Progenitor cell of endocrine pancreas (in vitro differentiated cells): ENCODE measurements at places on chromosomes 11 and 22.

DNA sequence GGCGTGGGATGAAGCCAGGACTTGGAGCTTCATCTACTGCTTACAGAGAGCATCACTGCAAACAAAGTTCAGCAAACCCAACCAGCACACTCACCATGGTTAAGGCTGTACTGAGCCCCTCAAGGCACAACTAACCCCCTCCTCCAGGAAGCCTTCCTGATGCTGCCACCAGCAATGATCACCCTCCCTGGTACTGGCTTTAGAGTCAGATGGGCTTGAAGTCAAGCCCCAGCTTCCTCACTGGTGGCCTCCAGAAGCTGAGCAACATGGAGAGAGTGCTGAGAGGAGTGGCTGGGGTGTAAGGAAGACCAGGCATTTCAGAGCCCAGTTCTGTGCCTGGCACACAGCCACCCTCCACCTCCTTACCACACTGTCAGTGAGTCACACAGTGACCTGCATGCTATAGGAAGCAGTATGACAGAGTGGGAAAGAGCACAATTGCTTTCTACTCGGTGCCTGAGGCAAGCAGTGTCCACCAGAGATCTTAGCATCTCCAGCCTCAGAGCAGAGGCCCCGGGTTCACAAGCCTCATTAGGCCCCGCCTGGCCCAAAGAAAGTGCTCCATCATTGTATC, 24.7 kb upstream of the BAIAP2L2 start:
- DNase-seq, result no peak

GRCh38 chr11:112941104-112941503, 20.1 kb upstream of the NCAM1 start:
- DNase-seq, result no peak

DNA sequence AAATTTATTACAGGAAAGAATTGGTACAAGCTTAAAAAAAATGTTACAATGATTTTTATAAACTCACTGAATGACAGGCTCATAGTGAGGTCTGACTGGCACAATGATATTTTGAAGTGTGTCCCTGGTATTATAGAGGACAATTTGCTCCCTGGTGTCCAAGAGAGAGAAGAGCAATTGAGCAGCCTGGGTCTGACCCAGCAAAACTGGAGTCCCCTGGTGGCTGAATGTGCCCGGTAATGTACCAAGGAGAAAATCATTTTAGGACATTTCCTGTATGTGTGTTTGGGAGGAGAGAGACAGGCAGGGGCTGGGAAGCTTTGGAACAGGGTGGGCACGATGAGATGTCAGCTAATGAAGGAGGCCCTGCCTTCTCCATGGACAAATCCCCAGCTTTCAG, 125.3 kb downstream of the APOL5 start:
- no peak for DNase-seq

DNA sequence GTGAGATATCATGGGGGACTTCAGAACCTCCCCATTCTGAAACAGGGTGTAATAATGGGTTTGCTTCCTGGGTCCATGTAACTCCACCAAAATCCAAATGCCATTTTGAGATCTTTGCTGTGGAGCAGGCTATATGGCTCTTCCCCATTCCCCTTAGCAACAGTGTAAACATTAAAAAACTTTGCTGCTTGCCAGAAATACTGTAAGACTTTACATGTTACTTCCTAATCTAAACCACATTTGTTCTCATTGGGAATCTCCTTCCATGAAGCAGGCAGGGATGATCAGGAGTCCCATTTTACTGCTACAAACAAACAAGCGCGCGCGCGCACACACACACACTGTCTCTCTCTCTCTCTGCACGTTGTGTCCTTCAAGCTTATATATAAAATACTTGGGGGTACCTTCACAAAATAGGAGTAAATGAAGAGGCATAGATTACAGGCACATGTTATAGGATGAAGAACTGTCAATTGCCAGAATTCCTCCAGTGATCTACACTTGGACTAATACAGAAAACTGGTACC, 86.5 kb downstream of the ANO3 start:
- no peak for DNase-seq

- no peak for DNase-seq
Measured at GRCh38 chr22:17920145-17920605, 104.2 kb downstream of the MICAL3 start.

DNA sequence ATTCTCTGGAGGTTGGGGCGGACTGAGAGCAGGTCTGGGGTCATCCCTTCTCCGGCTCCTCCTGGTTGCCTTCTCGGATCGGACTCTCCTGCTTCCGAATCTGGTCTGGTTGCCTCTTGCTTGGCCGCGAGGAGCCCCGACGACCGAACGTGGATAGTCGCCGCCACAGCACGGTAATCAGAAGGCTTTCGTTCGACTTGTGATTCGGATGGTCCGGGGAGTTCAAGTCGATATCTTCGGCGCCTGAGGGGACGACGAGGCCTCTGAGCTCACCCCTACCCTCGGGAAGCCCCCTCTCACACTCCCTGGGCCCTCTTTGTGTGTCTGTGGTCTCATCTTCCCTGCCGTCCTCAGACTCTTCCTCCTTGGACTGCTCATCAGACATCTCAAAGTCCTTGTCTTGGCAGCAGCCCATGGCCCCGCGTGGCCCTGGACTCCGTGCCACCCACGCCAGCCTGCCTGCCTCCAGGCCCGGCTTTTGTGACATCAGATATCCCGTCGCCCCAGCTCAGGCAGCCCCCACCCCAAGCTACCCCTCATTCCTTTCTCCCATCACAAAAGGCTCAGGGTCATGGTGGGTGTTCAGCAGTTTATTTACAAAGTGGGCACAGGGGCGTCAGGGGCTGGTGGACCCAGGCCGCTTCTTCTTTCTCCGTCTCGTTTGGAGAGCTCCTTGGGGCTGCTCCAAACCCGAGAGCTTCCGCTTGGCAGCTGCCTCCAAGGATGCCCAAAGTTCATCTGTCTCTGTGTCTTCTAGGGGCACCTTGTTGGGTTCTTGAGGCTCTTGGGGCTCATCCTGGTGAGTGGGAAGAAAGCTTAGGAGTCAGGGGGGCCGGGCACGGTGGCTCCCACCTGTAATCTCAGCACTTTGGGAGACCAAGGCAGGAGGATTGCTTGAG, at the start of gene TEX54:
Gene TEX54 (minus strand): TSS at position 506 of the 899 bp plus-strand sequence.
- DNase-seq, result no peak

DNA sequence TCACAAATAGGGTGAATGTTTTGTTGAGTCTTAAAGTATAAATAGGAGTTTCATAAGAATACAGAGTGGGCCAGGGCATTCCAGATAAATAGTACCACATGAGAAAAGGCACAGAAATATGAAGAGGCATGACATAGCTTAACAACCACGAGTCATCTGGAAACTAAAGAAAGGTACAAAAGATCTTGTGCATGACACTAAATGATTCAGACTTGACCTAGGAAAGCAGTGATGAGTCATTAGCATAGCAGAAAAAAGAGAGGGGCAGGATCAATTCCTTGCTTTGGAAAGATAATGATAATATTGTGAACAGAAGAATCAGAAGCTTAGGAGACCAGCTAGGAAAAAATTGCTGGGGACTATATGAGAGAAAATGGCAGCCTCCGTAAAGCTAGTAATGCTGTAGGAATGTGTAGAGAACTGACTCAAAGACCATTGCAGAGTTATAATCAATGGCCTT, 47.6 kb upstream of the FIBIN start:
- no peak for DNase-seq

DNA sequence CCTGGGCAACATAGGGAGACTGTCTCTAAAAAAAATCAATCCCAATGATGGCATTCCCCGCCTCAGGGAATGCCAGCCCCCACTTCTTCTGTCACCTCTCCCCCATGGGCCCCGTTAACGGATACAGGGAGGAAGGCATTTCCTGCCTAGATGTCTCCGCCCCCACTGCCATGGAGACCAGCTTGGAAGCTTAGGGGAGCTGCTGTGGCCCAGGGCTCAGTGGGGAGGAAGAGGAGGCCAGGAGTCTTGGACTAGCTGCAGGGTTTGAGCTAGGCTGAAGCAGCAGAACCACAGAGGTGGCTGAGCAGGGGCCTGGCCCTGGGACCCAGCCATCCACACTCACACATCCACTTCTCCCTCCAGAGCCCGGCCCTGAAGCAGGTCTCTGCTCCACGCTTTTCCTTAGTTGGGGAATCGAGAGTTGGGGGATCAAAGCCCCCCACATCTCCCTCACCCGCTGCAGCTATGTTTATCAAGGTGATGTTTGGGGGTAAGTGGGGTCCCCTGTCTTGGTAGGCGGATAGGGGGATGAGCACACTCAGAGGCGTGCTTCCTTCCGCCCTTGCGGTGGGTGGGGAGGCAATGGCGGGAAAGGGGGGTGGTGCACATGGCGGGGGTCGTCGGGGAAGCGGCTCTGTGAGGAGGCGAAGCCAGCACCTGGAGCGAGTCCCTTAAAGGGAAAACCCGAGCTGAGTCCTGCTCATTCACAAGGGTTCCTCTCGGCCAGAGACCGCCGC, at the start of gene C22orf15:
Gene C22orf15 (plus strand): TSS at position 149 of the 737 bp plus-strand sequence. CDS start 317 bp downstream, at position 466.
- DNase-seq, result no peak

- DNase-seq, result no peak
Measured at GRCh38 chr11:77118086-77118485, 10.0 kb upstream of the MYO7A start.

DNA sequence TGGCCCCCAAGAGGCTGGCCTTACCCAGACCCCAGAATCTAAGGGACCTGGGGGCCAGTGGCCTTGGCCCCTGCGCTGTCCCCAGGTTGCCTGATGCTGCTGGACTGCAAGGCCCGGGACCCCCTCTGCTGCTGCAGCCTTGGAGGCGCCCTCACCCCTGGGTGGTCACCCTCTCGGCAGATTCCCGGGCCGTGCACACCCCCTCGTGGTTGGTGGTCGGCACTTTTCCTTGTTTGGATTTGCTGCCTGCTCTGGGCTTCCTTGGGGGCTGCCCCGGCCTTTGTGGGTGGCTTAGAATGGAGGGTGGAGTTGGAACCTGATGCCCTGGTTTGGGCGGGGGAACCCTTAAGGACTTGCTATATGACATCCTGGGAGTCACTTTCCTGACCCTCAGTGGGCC, 5.3 kb downstream of the RIN1 start:
- no peak for DNase-seq

DNA sequence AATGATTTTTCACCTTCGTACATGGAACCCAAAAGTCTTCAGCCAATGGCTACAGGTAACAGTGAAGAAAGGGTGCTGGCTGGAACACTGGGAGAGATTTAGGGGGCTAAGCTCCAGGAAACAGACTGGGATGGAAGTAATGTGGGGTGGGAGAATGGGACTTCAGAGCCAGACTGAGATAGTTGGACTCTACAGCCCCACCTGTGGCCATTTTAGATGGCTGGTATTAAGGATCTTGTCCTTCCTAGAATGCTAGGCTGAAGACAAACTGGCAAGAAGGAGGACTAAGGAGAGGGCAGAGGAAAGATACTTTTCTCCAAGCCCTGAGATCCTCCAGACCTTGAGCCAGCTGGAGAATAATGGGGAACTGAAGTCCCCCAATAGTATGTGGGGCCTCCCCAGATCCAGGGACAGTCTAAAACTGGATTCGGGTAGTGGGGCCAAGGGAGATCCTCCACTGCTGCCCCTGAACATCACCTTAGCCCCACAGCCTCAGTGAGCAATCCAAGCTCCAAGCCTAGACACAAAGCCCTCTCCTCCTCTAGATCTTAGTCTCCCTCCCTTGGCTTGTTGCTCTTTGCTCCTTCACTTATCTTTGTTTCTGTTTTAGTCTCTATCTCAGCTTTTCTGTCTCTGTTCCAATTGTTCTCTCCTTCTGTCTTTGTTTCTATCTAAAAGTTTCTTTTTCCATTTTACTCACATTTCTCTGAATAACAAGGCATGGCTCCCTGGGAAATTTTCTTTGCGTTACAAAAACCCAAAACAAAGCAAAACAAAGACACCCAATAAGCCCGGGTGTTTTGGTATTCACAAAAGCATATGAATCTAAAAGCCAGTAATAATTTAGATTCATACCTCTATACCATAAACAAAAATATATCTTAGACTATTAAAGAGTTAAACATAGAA, 16.2 kb upstream of the RRAS2 start:
- DNase-seq, result no peak

- no peak for DNase-seq
Measured at GRCh38 chr11:34262531-34263081, 95.2 kb downstream of the ABTB2 start.

GRCh38 chr11:25423436-25424199, 908.3 kb upstream of the ANO3 start:
- DNase-seq, result no peak

DNA sequence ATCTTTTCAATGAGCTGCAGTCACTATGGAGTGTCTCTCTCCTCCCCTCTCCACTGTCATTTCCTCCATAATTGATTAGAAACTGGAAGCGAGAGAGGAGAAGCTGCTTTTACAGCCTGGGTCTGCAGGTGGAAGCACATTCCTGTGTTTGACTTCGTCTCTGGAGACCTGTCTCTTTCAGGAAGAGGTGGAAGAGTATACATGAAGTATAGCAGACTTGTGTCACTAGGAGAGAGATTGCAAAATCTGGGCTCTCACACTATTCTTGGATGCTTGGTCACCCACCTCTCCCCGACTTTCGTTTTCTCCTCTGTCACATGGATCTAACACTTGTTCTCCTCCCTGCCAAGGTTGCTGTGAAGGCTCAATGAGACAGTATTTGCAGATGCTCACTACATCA, 323.3 kb downstream of the NTM start:
- DNase-seq, result no peak

DNA sequence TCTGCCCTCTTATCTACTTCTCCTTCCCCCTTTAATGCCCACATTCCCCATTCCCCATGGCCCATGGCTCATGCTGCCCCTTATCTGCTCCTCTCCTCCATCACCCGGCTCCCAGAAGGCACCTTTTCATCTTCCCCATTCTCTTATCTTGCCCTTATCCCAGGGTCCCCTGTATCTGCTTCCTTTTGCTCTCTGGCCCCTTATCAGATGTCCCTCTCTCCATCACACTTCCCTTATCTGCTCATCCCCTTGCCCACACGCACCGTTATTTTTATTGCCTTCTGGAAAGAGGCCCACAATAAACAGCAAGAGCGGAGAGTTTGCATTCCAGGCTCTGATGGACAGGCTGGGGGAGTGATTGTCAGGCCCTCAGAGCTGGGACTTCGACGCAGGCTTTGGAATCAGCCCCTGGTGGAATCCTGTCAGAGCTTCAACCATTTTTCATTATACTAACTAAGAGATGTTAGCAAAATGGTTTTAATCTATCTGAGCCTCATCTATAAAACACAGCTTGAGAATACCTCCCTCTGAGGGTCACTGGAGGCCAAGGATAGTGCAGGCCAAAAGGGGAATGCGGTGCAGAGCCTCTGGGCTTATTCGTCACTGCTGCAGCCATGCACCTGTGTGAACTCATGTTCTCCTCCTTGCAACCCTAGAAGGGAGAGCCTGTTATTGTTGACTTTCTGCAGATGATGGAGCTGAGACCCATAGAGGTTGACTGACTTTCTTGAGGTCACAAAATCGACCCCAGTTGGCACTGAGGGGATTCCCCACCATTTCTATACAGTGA, 37.0 kb upstream of the LRRC55 start:
- no peak for DNase-seq

GRCh38 chr11:95306801-95307200, 75.8 kb upstream of the SESN3 start:
- DNase-seq, result no peak

DNA sequence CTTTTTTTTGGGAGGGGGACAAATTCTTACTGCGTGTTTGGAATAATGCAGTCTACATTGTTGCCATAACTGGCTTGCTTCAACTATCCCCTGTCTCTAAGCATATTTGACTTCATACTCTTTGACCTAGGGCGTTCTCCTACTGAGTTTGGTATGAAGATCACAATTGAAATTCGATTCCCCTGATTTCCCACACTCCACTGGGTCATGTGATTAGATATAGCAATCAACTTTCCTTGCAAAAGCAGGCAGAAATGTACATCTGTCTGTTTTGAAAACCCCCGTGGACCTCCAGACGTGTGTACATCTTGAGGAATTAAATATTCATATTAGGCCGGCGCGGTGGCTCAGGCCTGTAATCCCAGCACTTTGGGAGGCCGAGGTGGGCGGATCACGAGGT, 13.8 kb upstream of the CARD18 start:
- DNase-seq, result no peak
